Sciatic nerve (tissue), 2 donors: ENCODE measurements at places on chromosomes 3 and 15.

DNA sequence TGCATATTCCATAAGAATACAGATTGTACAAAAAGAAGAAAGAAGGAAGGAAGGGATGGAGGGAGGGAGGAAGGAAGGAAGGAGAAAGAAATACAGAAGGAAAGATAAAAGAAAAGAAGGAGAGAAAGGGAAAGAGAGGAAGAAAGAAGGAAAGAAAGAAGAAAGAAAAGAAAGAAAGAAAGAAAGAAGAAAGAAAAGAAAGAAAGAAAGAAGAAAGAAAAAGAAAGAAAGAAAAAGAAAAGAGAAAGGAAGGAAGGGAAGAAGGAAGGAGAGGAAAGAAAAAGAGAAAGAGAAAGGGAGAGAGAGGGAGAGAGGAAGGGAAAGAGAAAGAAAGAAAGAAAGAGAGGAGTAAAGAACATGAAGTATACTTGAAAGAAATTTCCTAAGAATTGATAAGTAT lies 577.9 kb upstream of the ALCAM start:
- no peak for DNase-seq

- no peak for DNase-seq
Measured at GRCh38 chr15:70195171-70195570, 97.5 kb upstream of the TLE3 start.

DNA sequence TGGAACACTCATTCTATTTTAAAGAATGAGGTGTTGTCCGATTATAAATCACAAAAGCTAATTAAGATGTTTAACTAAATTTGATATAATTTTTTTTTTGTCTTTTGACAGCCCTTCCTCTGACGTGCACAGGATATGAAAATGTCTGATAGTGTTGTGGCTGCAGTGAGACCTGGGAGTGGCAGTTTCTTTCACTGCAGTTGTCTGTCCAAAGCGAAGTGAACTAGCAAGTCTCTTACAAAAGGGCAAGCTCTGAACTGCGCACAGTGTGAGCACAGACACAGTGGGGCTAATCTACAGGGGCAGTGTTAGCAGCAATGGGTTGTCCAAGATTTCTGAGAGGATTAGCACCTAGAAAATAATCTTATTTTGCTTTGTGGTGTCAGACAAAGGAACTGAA lies 29.1 kb upstream of the MYRIP start:
- no peak for DNase-seq

GRCh38 chr3:63934041-63934866 lies 22.1 kb upstream of the SCAANT1 start:
- DNase-seq, result no peak

- no peak for DNase-seq
Measured at GRCh38 chr3:23761440-23761896, 44.3 kb upstream of the UBE2E1 start.

DNA sequence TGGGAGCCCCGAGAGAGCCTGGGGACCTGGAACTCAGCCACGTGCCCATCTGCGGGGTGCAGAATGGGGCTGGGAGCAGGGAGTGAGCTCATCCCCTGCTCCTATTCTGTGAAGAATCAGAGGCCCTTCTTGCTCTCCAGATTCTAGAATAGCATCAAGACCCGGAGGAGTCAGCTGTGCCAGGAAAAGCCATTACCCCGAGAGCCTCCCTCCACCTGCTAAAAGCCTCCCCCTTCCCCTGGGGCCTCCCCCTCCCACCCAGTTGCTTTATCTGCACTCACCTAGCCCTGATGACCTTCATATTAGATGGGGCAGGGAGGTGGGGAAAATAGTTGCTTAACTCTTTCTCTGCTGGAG lies 23.1 kb downstream of the CCDC33 start:
- DNase-seq, result no peak

GRCh38 chr3:171383206-171384018 lies 76.8 kb downstream of the TNIK start:
- DNase-seq, result no peak

DNA sequence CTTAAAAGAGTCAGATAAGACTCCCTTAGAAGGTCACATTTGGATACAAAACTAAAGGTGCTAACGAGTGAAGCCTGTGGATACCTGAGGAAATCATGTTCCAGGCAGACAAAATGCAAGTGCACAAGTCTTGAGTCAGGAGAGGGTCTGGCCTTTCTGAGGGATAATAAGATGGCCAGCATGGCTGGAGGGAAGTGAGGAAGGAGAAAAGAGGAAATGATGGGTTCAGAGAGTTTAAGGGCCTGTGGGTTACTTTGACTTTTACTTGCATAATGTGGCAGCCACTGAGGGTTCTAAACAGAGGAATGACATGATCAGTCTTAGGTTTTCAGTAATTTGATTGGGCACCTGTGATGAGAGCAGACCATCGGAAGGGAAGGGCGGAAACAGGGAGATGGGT lies 3.5 kb upstream of the ROPN1B start:
- no peak for DNase-seq

GRCh38 chr15:39919411-39919747 lies 687 bp downstream of the GPR176 start:
- no peak for DNase-seq

- no peak for DNase-seq
Measured at GRCh38 chr3:32816439-32817256, 1.1 kb upstream of the TRIM71 start.

GRCh38 chr15:64131547-64131946 lies 20.0 kb upstream of the SNX22 start:
- DNase-seq, result no peak

DNA sequence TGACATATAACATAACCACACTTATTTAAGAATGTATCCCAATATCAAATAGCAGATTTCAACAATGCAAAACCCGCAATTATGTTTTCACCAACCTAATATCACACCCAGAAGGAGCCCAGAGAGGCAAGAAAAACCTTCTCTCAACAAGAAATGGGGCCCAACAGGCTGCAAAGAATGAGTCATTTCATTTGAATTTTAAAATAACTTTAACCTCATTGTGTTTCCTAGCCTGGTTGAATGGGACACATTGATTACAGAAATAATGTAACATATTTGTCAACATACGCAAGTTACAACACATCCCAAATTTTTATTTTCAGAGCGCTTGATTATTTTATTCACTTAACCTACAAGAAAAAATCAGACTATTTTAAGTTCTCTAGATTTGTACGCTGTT lies 365.1 kb upstream of the SLCO3A1 start:
- no peak for DNase-seq

GRCh38 chr15:35047528-35047927 lies 37.6 kb downstream of the NANOGP8 start:
- no peak for DNase-seq

- DNase-seq, result no peak
Measured at GRCh38 chr3:196124608-196125007, 42.7 kb upstream of the TFRC start.

GRCh38 chr3:34155108-34155507 lies 356.7 kb downstream of the PDCD6IP start:
- DNase-seq, result no peak

- no peak for DNase-seq
Measured at GRCh38 chr15:41940441-41940857, 31.9 kb downstream of the EHD4 start.

DNA sequence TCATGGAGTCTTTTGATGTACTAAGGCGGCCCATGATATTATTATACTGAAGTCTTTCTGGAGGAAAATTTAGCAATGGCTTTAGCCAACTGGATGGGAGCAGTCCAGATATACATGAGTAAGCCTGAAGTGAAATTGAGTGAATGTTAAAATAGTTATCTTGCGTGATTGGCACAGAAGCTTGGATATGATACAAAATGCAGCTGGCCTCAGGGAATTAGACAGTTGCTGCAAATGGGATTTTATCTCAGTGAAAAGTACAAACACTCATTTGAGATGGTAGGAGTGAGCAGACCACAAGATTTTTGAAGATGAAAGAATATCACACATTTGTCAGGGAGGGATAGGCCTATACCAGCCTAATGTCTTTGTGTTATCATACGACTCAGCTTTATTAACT lies 8.9 kb downstream of the LMOD3 start:
- no peak for DNase-seq

GRCh38 chr3:197512691-197513571 lies 42.8 kb downstream of the BDH1 start:
- DNase-seq, result no peak

GRCh38 chr15:81531109-81531592 lies 157.1 kb upstream of the TMC3 start:
- no peak for DNase-seq

- DNase-seq, result no peak
Measured at GRCh38 chr3:49032646-49033304, 3.6 kb upstream of the IMPDH2 start.

DNA sequence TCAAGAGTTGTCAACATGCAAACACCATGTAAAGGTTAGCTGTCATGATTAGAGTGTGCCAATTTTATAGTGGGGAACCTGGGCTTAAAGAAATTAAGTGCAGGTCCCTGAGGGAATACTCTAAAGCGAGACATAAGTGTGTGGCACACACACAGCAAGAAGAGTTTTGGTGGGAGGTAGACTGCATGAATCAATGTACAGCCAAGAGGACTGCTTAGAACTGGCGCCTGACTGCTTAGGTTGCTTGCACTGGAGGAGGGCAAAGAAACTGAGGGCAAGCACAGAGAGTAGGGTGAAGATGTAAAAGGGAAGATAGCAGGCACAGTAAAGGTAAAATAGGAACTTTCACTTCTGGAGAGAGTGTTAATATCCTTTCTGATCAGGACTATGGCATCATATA lies 184.9 kb downstream of the SOX2 start:
- no peak for DNase-seq

GRCh38 chr15:98866511-98866910 lies 141.1 kb downstream of the PGPEP1L start:
- no peak for DNase-seq

DNA sequence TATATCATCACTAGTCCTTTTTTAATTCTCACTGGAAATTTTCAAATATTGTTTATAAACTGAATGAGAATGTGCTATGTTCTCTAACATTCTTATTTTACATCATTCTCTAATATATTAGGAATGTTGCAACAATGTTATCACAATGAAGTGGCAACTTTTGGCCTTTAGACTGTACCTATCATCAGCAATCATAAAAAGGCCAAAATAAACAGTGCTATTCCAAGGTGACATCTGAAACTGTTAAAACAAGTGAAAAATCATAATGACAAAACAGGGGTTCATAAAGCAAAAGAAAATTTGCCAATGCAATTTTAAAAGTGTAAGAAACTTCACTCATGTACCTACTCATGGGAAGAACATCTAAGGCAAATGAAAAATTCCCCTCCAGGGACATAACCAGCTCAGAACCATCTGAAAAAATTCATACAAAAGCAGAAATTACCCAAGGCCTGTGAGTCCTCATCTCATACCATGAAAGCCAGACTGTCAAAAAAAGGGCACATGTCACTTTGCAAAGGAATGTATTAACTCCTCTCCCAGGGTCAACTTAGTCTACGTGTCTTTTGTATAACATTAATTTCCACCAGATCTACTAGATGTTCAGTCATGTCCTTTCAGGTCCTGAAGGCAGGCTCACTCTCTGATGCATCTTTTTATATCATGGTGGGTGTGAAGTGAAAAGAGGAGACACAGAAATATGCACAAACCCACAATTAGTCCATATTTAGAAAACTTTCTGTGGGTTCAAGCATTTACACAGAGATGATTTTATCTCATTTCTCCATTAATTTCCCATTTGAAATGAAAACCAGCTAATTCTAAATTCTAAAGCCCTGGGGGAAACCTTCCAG lies 211.9 kb downstream of the CBLB start:
- no peak for DNase-seq

GRCh38 chr3:113948015-113948917 lies 453 bp downstream of the ZDHHC23 start:
- DNase-seq, result no peak

DNA sequence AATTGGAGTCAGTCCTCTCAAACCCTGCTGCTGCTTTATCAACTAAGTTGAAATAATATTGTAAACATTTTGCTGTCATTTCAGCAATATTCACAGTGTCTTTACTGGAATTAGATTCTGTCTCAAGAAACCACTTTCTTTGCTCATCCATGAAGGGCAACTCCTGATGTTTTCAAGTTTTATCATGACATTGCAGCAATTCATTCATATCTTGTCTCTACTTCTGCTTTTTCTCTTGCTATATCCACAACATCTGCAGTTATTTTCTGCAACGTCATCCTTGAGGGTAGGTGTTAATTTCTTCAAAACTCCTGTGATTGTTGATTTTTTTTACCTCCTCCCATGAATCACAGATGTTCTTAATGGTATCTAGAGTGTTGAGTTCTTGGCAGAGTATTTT lies 181.6 kb downstream of the EPHA6 start:
- no peak for DNase-seq

- no peak for DNase-seq
Measured at GRCh38 chr3:169110633-169111032, 552.9 kb downstream of the MECOM start.

DNA sequence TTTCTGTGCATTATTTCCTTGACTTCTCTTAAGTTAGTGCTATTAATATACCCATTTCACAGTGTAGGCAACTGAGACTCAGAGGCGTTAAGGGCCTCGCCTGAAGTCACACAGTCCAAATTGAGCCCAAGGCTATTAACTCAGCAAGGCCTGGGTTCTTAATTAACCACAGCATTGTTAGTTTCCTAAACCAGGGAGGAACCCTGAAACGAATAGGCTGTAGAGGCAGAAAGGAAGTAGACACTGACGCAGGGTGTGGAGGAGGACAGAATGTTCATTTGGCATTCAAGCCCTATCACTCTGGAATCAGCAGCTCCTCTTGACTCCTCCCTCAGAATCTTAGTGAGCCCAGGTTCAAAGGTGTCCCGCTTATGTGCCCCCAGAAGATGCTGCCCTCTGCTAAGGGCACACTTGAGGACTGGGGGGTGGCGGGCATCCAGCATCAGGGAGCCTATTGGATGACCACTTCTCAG lies 13.9 kb downstream of the ARHGEF3 start:
- no peak for DNase-seq

GRCh38 chr3:94331831-94332230 lies 269.0 kb downstream of the NSUN3 start:
- no peak for DNase-seq

GRCh38 chr3:193129607-193130006 lies 111.4 kb upstream of the PLAAT1 start:
- DNase-seq, result no peak

GRCh38 chr3:42216931-42217333 lies 49.1 kb downstream of the CCK start:
- DNase-seq, result no peak

DNA sequence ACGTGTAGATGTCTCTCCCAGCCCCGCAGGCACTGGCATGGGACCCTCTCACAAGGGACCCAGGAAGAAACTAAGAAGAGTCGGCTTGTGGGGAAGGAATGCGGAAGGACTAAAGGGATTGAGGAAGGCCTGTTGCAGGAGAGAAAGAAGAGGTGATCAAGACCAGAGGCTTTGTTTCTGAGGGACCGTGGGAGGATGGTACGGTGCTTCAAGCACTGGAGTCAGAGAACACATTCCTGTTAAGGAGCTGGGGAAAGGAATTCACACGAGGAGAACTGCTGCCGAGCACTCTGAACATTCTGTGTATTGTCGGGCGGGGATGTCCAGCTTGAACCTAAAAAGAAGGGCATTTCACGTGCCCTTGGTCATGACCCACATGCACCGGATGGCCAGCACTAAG lies 91.4 kb downstream of the TAMM41 start:
- no peak for DNase-seq
